ENCODE measurements at places on chromosomes 7 and 10. TPM values are rescaled to one million over a fixed set of nuclear protein-coding genes. Genes with fewer than 3 reads are reported as not detected.

The BHLHA15 gene
- 0.59 TPM for total RNA-seq

The VPS26A gene
- total RNA-seq = 12.6 TPM

The NEURL1 gene
- 0.15 TPM for total RNA-seq

The ADAM22 gene
- total RNA-seq = 0.30 TPM

The NOBOX gene
- not detected for total RNA-seq

The DDX50 gene
- total RNA-seq = 47.2 TPM

The FUOM gene
- 32.7 TPM for total RNA-seq

The ACSL5 gene
- 0.30 TPM for total RNA-seq

The ADCYAP1R1 gene
- not detected for total RNA-seq

The GDF2 gene
- total RNA-seq = not detected

The NXPH1 gene
- not detected for total RNA-seq

The RASA4B gene
- 0.59 TPM for total RNA-seq

The VIM gene
- total RNA-seq = 7,456 TPM

The PNLIPRP2 gene
- not detected for total RNA-seq

The TRIM50 gene
- total RNA-seq = not detected

The SPDYE3 gene
- not detected for total RNA-seq

The CREB3L2 gene
- total RNA-seq = 29.8 TPM

The OR2AE1 gene
- not detected for total RNA-seq

The PNLIP gene
- not detected for total RNA-seq

The CYP2C8 gene
- not detected for total RNA-seq
